ENCODE measurements at places on chromosomes 1 and 21. TPM values are rescaled to one million over a fixed set of nuclear protein-coding genes. Genes with fewer than 3 reads are reported as not detected.

The SYT14 gene
- not detected for total RNA-seq

The C1orf210 gene
- not detected for total RNA-seq

The GJA8 gene
- not detected for total RNA-seq

The PLA2G2C gene
- 0.28 TPM for total RNA-seq

DNA sequence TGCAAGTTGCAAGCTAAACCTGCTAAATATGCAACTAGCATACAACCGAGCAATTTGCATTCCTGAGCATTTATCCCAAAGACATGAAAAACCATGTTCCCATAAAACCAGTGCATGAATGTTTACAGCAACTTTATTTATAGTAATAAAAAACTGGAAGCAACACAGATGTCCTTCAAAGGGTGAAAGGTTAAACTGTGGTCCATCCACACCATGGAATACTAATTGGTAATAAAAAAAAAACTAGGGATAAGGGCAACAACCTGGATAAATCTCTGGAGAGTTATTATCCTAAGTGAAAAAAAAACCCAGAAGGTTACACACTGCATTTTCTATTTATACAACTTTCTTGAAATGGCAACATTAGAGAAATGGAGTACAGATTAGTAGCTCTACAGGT lies 474.1 kb downstream of the SMYD3 start:
- H3K4me3 ChIP-seq = no peak overlapping the region
- H3K4me1 ChIP-seq = no peaks in the 10 kb centered on the region
- no peaks in the 10 kb centered on the region for H3K36me3 ChIP-seq
- no peak for DNase-seq

The AUNIP gene
- total RNA-seq = 12.0 TPM
